ENCODE measurements at places on chromosomes 7 and 10.
A peak's percentile ranks its signal among the peaks of the same experiment; 100 is the strongest.

- peak; percentile 37 for DNase-seq
These were observed 27.5 kb downstream of the LRGUK start for GRCh38 chr7:134154581-134155130.

DNA sequence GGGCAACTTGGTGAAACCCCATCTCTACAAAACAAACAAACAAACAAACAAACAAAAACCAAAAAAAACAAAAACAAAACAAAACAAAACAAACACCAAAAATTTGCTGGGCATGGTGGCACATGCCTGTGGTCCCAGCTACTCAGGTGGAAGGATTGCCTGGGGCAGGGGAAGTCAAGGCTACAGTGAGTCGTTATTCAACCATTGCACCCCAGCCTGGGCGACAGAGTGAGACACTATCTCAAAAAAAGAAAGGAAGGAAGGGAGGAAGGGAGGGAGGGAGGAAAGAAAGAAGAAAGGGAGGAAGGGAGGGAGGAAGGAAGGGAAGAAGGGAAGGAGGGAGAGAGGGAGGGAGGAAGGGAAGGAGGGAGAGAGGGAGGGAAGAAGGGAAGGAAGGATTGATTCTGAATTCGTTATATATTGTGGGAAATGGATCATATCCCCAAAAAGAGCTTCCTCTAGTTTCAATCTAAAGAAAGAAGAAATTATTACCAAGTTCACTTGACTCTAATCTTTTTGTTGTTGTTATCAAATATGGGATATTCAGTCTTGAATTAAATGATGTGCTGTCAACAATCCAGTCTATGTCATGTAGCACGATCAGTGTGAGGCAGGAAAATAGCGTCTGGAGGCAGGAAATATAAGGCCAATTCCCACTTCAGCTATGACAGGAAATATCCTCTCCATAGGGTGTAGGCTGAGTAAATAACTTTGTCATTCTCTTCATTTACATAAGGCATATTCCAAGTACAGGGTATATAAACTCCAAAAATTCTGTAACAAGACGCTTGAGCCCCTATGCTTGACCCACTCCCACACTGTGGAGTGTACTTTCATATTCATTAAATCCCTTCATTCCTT lies 26.2 kb upstream of the TRIM24 start:
- no peak for DNase-seq

DNA sequence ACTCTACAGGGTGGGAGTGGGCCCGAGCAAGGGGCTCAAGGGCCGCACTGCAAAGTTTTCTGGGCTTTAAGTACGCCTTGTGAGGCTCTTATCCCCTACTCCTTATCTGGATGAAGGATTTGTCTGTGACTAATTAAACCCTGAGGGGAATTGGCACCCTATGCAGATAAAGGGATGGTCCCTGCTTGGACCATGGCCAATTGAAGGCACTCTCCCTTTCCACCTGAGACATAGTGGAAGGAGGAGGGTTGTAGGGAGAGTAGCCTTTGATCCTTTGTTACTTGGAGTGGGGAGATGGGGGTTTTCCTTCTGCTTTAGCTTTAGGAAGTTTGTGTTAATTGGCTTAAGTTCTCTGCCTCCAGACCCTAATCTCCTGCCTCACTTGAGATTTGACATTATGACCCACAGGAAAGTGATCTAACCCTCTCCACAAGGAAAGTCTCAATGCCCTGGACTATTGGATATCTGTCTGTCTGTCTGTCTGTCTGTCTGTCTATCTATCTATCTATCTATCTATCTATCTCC lies 1158.8 kb upstream of the SORCS1 start:
- no peak for DNase-seq

DNA sequence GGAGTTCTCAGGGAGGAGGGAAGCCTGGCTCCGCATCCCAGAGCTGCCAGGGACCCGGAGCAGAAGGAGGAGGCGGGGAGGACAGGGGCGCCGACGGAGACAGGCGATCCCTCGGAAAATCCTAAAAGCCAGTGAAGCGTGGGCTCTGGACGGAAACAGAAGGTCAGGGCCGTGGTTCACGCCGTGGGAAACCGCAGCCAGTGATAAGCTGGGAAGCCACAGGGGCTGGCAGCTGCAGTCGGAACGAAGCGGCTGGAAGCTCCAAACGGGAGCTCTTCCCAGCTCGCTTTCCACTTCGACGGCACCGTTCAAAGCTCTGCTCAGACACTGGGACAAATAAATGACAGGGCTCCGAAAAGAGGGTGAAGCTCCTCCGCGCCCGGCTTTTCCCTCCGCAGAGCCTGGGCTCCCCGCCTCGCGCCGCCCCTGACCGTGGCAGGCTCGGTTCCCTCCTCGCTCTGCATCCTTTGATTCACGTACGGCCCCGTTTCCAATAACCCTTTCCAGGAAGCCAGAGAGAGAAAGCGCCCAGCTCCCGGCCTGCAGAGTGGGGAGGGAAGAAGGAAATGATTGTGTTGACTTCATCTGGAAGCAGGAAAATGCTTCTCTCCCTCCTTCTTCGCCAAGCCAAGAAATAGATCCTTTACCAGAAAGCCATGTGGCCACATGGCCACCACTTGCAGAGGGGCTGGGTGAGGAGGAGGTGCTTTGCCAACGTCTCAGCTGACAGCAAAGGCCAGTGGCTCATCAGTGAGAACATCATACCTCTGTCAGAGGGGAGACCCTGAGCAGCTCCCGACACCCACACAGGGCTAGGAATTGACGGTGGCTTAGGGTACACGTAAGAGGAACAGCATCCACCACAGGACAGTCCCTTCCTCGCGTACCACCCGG lies 57.4 kb downstream of the ADRB1 start:
- no peak for DNase-seq

DNA sequence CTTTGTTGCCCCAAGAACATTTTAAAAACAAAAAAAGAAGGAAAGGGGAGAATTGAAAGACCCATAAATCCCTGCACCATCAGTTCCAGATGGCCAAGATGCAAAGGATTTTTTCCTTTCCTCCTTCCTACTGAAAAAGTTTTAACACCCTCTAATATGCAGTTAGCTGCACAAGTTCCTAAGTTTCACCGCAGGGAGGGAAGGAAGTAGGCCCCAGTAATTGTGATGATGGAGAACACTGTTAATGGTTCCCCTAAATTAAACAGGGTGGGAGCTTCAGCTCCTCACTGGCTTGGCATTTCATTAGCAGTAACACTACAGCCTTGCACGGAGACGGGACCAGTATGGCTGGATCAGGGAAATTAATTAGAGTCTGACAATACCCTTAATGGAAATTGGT lies 63.7 kb upstream of the PPIF start:
- no peak for DNase-seq

Data from SK-MEL-5 (cell line).